Cortex of kidney (tissue), 1 donor: ENCODE measurements at places on chromosomes 3 and 15.

GRCh38 chr3:127531821-127532220, 58.7 kb downstream of the TPRA1 start:
- DNase-seq, result no peak

- DNase-seq, result no peak
These were observed 93.1 kb downstream of the ATP10A start for GRCh38 chr15:25770031-25770430.

DNA sequence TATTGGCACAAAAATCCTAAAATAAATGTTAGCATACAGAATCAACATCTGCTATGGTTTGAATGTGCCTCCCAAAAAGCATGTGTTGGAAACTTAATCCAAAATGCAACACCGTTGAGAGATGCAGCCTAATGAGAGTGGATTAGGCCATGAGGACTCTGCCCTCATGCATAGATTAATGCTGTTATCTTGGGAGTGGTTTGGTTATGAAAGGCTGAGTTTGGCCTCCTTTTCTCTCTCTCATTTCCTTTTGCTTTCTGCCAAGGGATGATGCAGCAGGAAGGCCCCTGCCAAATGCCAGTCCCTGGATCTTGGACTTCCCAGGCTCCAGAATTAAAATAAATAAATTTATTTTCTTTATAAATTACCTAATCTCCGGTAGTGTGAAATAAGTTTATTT, 49.4 kb downstream of the SYNM start:
- no peak for DNase-seq

- DNase-seq, result no peak
These were observed 5.6 kb upstream of the SRPRB start for GRCh38 chr3:133799794-133800585.

DNA sequence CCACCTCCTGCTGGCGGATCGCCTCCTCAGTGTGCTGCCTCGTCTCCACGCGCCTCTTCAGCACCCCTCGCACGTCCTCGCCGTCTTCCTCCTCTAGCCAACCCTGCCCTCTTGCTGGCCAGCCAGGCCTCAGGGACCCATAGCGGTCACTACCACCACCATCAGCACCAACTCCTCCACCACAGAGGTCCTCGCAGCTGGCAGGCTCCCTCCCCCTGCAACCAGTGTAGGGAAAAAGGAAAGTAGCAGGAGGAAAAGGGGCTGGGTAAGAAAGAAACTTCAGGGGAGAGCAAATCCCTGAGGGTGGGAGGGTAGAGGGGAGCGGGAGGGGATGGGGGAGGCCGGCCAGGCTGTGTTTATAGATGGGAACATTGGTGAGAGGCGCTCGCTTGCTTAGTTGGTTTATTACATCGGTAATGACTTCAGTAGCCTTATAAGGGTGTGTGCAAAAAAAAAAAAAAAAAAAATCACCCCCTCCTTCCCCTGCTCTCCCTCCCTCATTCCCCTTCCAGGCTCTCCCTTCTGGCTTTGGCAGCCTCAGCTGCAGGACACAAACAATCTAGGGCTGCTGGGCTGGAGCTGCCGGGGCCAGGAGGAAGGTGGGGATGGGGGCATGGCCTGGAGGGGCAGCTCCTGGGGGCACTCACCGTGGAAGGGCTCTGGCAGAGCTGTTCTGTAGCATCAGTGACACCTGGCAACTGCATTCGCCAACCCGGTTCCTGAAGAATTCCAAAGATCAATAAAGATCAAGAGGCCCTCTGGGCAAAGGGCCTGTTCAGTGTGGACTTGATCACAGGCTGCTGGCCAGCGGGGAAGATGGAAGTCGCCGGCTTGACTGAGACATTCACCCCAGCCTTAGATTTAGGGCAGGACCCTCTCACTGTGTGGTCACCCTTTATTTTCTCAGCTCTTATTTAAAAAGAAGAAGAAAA, 116.2 kb upstream of the HACD2 start:
- DNase-seq, result no peak

DNA sequence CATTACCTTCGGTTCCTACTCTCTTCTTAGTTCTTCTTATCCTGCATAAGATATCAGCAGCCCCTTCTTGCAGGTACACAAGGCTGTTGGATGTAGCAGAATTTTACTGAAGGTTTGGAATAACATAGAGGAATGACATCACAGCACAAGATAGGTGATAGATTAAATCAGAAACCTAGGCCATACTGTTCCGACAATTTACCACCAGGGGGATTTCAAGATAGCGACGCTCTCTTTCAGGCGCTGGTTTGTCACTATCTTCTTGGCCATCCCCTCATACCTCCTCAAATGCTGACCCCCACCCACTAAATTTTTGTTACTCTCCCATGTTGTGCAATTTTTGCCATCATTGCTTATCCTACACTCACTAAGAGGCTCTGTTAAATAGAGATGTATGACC, 3.5 kb downstream of the SIDT1 start:
- DNase-seq, result no peak

GRCh38 chr3:150913133-150913922, 8.1 kb upstream of the MINDY4B start:
- DNase-seq, result no peak

- no peak for DNase-seq
These were observed 338.2 kb upstream of the THRB start for GRCh38 chr3:24832891-24833290.

- no peak for DNase-seq
These were observed 166.5 kb downstream of the GMNC start for GRCh38 chr3:190695994-190696393.

DNA sequence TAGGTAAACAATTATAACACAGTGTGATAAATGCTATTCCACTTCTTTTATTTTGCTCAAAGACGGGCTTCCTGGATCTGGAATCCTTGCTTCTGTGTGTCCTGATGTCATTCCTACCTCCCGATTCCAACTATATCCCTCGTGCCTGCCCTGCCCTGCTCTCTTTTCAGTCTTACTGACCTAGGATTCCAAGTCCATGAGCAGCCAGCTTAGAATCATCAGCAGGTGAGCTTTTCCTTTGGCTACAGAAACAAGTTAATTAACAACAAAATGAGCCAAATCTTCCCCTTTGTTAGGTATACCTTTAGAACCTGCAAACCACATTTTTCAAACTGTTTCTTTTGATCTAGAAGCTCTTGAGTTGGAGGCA, 21.9 kb upstream of the KPNA1 start:
- DNase-seq, result no peak

- DNase-seq, result no peak
These were observed 16.5 kb downstream of the THSD4 start for GRCh38 chr15:71131601-71132362.

DNA sequence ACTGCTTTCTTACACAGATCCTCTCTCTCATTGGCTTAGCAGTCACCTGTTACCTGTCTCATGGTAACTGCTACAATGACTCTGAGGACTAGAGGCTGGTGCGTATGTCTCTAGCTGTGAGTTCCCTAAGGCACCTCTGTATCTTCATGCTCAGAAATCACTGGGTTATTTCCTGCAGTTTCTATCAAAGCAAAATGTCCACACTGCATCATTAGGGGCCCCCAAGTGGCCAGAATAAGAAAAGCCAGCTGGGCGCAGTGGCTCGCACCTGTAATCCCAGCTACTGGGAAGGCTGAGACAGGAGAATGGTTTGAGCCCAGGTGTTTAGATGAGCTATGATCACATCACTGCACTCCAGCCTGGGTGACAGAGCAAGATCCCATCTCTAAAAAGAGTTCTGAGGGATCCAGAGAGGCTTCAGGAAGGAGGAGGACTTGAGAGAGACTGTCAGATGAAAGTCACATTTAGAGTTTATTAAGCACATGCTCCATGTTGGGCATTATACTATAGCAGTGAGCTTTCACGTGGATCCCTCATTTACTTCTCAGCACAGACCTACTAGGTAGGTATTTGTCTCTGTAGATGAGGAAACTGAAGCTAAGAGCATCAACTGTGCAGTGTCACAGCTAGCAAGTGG, 2.3 kb upstream of the VPS18 start:
- DNase-seq, result no peak

DNA sequence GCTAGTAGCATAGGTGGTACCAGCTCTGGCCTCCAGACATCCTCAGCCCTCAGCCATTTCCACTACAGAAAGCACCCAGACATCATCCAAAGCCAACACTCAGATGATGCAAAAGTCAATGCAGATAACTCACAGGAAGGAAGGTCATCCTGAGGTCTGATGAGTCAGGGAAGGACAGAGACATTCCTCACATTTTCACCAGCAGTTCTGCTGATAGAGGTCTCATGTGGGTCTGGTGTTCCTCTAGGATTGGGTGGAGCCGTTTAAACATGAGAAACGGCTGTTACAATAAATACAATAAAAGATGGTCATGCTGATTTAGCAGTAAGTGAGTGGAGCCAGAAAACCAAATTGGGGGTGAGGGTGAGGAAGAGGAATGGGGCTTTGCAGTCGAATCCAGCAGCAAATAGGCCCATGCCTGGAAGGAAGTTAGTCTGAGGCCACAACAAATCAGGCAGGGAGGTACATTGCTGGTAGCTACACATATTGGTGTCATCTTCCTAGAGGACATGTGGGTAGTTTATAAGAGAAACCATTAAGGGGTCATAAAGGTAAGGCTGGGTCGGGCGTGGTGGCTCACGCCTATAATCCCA, 33.3 kb upstream of the FLNB start:
- DNase-seq, result no peak

DNA sequence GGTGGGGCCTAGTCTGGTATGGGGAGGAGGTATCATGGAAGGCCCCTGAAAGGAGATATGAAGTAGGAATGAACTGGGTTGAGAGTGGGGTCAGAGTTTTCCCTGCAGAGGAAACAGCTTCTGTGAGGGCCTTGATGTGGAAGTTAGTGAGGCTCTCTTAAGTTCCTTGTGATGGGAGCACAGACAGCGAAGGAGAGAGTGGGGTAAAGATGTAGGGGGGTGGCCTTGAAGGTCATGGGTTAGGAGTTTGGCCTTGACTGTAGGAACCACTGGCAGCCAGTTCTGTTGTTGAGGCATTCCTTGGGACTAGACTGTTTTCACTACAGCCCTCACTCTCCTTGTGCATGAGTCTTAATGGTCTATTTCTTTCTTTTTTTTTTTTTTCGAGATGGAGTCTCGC, 77.8 kb upstream of the NMNAT3 start:
- no peak for DNase-seq

DNA sequence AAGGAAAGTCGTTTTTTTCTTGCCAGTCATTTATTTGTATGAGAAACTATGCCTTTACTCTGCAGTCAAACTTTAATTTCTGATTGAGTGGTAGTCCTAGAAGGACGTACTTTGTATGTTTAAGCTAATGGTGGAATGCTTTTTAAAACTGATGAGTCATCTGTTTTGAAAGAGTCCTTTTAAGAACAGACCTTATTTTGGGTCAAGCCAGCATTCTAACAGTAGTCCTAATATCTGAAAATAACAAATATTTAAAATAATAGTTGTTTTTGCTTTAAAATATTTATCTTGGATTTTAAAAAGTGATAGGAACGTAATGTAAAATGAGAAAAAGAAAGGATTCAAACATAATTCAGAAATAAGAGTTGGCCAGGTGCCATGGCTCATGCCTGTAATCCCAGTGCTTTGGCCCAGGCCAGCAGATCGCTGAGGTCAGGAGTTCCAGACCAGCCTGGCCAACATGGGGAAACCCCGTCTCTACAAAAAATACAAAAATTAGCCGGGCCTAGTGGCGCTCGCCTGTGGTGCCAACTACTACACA, 1.3 kb upstream of the LRRC58 start:
- no peak for DNase-seq

DNA sequence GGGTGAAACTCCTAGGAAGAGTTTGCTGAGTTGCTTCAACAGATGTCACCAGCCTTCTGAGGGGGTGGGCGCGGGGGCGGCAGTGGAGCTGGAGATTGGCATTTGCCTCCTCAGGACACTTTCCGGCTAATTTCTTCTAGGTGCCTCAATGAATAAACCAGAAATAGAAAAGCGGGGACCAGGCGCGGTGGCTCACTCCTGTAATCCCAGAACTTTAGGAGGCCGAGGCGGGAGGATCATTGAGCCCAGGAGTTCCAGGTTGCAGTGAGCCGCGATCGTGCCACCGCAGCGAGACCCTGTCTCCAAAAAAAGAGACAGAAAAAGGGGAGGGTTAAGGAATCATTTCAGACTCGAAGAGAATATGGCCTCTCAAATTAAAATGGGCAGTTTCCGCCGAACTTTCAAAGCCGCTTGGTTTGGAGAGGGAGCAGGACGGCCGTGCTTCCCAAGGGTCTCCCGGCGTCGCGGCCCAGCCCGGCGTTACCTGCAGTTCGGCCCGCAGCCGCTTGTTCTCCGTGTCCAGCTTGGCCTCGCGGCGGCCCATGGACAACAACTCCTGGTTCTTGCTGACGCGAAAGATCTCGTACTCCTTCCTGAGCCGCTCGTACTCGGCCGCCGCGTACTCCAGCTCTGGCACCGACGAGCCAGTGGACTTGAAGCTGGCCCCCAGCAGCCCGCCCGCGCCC, 587 bp downstream of the NPHP3 start:
- DNase-seq, result no peak

GRCh38 chr3:186214670-186215069, 105.8 kb upstream of the ETV5 start:
- no peak for DNase-seq

DNA sequence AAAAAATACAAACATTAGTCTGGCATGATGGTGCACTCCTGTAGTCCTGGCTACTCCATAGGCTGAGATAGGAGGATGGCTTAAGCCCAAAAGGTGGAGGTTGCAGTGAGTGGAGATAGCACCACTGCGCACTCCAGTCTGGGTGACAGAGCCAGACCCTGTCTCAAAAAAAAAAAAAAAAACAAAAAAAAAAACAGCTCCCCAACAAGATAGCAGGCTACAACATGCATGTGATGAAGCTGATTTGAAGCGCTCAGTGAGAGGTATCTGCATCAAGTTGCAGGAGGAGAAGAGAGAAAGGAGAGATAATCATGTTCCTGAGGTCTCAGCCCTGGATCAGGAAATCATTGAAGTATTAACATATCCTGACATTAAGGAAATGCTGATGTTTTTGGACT, 608 bp upstream of the PPCDC start:
- DNase-seq, result no peak

DNA sequence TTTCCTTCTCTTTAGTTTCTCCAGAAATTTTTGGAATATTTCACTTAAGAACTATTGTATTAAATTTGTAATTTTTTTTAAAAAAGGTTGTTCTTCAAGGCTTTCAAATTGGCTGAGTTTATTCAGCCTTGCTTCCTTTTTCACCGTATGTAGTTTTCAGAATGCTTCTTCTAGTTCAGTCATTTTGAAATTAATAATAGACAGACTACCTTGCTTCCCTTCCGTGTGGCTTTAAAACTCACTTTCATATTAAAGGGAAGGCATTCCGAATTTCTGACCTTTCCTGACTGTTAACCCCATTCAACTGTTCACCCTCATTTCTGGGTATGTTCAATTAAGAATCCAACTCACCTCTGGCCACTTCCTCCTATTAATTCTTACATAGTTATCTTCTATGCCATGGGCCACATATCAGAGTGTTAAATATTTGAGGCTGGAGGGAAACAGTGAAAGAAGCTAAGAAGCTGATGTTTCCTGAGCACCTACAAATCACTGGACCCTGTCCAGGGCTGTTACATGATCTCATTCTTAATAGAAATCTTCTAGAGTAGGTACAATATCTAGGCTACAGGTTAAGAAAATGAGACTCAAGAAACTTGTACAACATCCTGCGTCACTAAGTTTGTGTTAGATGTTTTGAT, 237.5 kb downstream of the P3H2 start:
- DNase-seq, result no peak

GRCh38 chr3:49132437-49133225, at the start of gene LAMB2:
Gene LAMB2, minus strand, starts transcription at chr3:49133050. Its CDS starts 183 bp downstream, at chr3:49132867.
- DNase-seq, result no peak
